ENCODE measurements at places on chromosomes 4 and X.
A peak's percentile ranks its signal among the peaks of the same experiment; 100 is the strongest.

GRCh38 chr4:185534866-185535611, at the start of gene PDLIM3:
Gene PDLIM3, minus strand, starts transcription at chr4:185535507. Its CDS starts 73 bp downstream, at chr4:185535434.
- no peak for DNase-seq

- no peak for DNase-seq
These were observed 103.3 kb upstream of the ANK2 start for GRCh38 chr4:112946127-112946526.

- peak; percentile 52 for DNase-seq
These were observed 102.7 kb upstream of the DHX15 start for GRCh38 chr4:24686866-24687692.

DNA sequence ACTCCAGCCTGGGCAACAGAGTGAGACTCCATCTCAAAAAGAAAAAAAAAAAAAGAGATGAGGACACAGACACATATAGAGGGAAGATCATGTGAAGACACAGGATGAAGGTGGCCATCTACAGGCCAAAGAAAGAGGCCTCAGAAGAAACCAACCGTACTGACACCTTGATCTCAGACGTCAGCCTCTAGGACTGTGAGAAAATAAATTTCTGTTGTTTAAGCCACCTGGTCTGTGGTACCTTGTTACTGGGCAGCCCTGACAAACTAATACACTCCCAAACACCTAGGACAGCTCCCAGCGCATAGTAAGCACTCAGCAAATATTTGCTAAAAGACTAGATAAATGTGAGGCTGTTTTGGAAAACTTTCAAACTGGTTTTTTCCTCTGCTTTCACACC, 59.2 kb upstream of the SMIM10 start:
- no peak for DNase-seq

DNA sequence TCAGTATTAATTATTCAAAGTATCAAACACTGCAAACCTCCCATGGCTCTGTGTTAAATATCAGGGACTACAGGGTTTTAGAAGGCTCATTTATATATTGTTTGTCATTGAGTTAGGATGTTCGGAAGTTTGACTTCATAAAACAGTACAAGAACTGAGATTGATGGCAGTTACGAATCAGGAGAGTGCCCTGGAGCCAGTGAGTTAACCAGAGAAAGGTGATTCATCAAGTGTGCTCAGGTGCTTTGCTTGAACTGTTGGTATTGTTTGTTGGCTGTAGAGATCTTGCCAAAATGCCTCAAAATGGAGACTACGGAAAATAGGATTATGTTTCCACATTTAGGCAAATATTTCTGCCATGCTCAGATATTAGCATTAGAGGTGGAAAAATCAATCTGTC, 7.5 kb upstream of the GPR101 start:
- no peak for DNase-seq

GRCh38 chrX:120768254-120768653, 107.4 kb downstream of the CT47B1 start:
- no peak for DNase-seq

GRCh38 chrX:37714479-37714878, 28.9 kb downstream of the XK start:
- no peak for DNase-seq

GRCh38 chrX:72620550-72621145, 48.0 kb upstream of the HDAC8 start:
- DNase-seq, result no peak

DNA sequence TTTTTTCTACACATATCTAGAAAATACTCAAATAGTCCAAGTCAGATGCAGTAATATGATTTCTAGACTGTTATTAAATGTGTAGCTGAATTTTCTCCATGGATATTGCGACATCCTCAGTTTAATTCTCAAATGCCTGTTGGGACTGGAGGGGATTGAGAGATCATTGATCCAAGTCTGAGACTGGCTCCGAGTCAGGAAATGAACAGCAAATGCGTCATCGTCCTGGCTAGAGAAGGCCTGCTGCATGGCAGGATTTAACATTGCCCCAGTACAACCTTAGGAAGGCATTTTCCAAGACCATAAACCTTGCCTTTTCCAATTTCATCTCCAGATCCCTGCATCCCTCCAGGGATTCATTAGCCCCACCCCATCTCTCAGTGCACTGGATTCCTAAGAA, 56.6 kb upstream of the SLC6A14 start:
- no peak for DNase-seq

GRCh38 chrX:78104447-78105176, 564 bp downstream of the PGK1 start:
- peak; percentile 67 for DNase-seq

GRCh38 chr4:117560329-117560728, 474.0 kb upstream of the NDST3 start:
- DNase-seq, result peak; percentile 15

- DNase-seq, result no peak
These were observed 847 bp upstream of the UGT2A2 start for GRCh38 chr4:69640289-69640688.

- peak; percentile 65 for DNase-seq
These were observed at the start of gene SLC10A4 for GRCh38 chr4:48483006-48483776. Gene SLC10A4, plus strand, starts transcription at chr4:48483343. Its CDS starts 219 bp downstream, at chr4:48483562.

GRCh38 chr4:6935965-6936364, 26.3 kb downstream of the TBC1D14 start:
- DNase-seq, result no peak

DNA sequence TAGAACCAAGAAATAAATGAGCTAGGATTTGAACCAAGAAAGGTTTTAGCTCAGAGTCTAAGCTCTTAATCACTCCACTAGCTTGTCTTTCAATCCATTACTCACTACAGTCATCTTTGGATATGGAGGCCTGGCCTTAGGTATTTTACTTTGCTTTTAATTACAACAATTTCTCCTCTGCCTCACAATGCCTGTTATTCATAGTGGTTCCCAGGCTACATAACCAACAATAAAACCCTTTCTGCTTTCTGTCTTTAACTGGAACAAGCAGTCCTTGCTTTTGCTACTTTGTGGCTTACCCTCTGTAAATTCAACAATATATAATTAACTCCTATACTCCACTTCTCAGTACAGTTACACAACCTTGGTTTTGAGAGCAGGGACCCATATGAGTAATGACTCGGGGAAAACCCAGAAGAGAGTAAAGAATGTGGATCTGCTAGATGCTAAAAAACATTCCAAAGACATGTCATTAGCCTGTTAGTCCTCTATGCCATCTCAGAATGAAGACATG, 94.7 kb upstream of the NAP1L5 start:
- DNase-seq, result no peak

DNA sequence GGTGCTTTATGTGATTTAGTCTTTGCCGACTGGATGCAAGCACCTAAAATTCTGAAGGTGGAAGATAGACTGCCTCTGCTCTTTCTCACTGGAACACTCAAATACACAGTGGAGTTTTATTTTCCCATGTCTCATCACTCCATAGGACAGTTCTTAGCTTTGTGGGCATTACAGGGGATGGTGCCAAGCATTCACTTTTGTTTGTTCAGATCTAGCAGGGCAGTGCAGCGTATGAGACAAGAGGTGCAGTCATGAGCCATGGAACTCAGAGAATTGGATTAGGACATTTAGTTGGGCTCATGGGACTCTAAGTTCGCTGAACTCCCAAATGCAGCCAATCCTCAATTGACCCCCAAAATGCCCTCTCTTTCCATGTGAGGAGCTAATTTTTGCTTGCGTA, 1136.9 kb upstream of the PRKX start:
- no peak for DNase-seq

DNA sequence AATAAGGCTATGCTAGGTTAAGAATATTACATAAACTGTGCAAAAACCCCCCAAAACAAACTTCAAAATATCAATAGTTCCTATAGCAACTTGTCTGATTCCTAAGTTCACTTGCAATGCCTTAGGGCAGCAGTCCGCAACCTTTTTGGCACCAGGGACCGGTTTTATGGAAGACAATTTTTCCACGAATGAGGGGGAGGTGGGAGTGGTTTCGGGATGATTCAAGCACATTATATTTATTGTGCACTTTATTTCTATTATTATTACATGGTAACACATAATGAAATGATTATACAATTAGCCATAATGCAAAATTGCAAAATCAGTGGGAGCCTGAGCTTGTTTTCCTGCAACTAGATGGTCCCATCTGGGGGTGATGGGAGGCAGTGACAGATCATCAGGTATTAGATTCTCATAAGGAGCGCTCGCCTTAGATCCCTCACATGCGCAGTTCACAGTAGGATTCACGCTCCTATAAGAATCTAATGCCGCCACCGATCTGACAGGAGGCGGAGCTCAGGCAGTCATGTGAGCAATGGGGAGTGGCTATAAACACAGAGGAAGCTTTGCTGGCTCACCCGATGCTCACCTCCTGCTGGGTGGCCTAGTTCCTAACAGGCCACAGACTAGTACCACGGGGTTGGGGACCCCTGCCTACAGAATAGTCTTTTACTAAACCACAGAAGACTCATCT, 39.7 kb downstream of the ACOX3 start:
- no peak for DNase-seq

- peak; percentile 28 for DNase-seq
These were observed 63.4 kb downstream of the NUDT10 start for GRCh38 chrX:51395810-51396728.

GRCh38 chr4:6262847-6263487, 6.7 kb upstream of the WFS1 start:
- DNase-seq, result no peak

- no peak for DNase-seq
These were observed 135.6 kb upstream of the GPC4 start for GRCh38 chrX:133550665-133551485.

DNA sequence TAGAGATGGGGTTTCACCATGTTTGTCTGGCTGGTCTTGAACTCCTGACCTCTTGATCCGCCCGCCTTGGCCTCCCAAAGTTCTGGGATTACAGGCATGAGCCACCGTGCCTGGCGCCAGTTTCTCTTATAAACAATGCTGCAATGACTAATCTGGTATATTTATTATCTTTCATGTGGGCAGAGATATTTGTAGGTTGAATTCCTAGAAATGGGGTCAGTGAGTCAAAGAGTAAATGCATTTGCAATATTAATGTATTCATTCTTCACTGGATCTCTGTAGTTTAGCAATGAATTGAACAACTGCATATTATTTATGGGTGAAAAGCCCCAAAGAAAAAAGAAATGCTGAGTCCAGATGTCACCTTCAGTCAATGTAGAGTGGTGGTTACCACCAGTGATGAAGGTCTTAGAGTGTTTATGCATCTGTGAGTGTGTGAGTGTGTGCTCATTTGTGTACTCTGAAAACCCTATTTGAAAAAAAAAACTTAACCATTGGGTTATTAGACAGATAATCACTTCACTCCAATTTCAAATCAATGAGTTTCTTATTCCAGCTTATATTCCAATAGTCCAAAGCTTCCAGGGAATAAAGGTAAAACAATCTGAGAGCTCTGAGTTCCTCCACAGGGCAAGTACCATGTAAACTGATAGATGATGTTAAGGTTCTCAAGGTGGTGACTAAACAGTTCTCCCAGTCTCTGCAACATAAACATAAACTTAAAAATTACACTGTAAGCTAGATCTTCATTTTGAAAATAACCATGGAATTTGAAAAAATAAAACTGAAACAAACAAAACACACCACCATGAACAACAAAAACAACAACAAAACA, 22.6 kb upstream of the CD38 start:
- no peak for DNase-seq

GRCh38 chr4:173506597-173507211, 23.3 kb downstream of the HAND2 start:
- DNase-seq, result no peak

- no peak for DNase-seq
These were observed 153.6 kb downstream of the MAGEB17 start for GRCh38 chrX:16320765-16321355.

- peak; percentile 79 for DNase-seq
These were observed 16.3 kb downstream of the KLF8 start for GRCh38 chrX:56248492-56248891.

GRCh38 chr4:119209586-119209985, 2.9 kb upstream of the USP53 start:
- no peak for DNase-seq

- DNase-seq, result no peak
These were observed 81.9 kb downstream of the REPS2 start for GRCh38 chrX:17028356-17028755.

Data from KBM-7 (cell line).